ENCODE measurements at places on chromosomes 4 and X.
A peak's percentile ranks its signal among the peaks of the same experiment; 100 is the strongest.

- DNase-seq: peak; percentile 23
These were observed 333.1 kb upstream of the FAM241A start for GRCh38 chr4:111812114-111812513.

DNA sequence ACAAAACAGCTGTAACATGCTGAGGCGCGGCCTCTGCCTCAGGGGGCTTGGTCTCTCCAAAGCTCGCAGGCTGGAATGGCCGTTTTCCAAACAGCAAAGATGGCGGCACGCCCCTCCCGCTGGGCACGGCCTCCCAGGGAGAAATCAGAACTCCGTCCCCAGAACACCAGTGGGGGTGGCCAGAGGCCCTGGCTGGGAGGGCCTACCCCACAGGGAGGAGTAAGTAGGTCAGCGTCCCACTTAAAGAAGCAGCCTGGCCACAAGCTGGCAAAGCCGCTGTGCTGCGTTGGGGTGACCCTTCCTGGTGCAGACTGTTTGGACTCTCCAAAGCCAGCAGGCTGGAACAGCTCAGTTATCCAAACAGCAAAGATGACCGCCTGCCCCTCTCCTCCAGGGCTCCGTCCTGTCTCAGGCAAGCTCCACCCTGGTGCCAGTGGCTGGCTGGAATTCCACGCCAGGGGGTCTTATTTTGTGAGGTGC is 862.8 kb downstream of the TRIML1 start:
- no peak for DNase-seq

DNA sequence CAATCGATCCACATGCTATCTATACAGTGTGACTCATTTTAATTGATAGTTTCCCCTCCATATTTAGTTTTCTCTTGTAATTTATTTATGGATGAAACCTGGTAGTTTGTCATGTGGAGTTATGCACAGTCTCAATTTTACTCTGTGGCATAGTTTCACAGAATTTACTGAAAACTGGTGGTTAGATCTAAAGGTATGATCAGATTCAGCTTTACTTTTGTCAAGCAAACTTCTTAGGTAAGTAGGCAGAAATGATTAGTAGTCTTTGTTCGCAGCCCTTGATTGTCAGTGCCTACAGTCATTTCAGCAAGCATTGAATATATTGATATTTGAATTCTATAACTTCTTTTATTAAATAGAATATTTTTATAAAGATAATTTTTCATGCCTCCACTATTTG is 2.5 kb downstream of the ADD1 start:
- DNase-seq: no peak

DNA sequence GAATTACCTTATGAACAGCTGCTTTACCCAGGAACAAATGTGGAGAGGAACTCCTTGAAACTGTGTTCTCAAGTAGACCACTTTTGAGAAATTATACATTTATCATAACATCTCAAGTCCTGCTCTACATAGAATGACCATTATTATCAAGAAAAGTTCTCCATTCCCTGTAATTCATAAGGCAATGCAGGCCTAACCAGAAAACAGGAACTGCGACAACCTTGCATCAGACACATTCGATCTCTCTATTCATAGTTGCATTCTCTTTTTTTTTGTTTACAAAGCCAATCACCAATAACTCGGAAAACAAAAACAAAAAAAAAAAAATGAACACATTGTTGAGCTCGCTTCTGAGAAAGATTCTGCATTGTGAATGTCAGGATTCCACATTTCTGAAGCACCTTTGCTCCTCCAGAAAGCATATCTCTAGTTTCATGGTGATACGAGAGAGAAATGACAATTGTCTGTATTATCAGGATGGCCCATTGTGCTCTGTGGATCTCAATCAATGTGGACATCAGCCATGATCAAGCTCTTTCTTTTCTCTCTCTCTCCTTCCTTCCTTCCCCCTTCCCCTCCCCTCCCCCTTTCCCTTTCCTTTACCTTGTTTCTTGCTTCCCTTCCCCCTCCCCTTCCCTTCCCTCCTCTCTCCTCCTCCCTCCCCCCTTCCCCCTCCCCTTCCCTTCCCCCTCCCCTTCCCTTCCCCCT is 32.4 kb upstream of the CD99 start:
- DNase-seq: no peak

GRCh38 chr4:11904846-11905739 is 476.4 kb upstream of the HS3ST1 start:
- no peak for DNase-seq
